Cardiac septum (tissue), 1 donor: ENCODE measurements at places on chromosomes 7 and 10.

GRCh38 chr10:4263601-4263921, 478.6 kb upstream of the KLF6 start:
- no peak for DNase-seq

- peak; percentile 92 for DNase-seq
Measured at GRCh38 chr10:5623081-5623748, 43.2 kb downstream of the ASB13 start.

DNA sequence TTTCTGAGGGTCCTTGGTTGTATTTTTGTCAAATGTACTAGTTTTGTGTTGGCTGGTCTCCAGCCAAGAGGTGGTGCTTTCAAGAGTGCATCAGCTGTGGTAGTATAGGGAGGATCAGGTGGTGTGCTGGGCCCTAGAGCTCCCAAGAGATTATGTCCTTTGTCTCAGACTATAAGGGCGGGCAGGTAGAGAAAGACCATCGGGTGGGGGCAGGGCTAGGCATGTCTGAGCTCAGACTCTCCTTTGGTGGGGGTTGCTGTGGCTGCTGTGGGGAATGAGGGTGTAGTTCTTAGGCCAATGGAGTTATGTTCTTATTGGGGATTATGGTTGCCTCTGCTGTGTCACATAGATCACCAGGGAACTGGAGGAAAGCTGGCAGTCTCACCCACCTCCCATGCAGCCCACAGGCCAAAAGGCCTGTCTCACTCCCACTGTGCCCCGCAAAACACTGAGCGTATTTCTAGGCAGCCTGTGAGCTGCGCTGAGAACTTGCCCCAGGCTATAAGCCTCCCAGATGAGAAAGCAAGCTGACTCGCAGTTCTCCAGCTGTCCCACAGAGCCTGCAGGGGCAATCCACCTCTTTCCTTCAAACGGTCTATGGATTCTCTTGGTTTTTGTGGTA, 1066.7 kb downstream of the GRM8 start:
- no peak for DNase-seq

DNA sequence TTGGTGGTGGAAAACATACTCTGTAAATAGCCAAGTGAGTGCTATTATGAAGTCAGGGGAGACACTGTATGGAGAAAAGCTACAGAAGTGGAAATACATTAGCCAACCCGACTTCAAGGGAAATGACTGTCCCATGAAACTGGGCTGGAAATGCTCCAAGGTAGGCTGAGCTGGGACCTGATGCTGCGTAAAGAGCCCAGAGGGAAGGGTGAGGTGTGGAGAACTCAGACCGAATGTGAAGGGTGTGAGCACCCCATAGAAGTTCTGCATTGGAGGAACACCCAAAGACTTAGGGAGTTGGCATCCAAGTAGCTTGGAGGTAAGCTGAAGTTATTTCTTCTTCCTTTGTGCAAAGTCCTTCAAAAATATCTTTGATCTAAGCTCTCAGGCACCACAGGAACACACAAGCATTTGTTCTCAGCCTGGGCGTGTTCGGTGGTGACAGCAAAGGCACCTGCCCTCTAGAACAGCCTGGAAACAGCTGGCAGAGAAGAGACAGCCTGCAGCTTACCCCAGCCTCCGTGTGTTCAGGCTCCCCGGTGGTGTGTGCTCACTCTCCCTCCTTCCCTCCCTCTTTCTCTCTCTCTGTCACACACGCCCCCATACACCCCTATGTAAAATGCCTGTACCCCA, 19.1 kb upstream of the GJD4 start:
- no peak for DNase-seq

DNA sequence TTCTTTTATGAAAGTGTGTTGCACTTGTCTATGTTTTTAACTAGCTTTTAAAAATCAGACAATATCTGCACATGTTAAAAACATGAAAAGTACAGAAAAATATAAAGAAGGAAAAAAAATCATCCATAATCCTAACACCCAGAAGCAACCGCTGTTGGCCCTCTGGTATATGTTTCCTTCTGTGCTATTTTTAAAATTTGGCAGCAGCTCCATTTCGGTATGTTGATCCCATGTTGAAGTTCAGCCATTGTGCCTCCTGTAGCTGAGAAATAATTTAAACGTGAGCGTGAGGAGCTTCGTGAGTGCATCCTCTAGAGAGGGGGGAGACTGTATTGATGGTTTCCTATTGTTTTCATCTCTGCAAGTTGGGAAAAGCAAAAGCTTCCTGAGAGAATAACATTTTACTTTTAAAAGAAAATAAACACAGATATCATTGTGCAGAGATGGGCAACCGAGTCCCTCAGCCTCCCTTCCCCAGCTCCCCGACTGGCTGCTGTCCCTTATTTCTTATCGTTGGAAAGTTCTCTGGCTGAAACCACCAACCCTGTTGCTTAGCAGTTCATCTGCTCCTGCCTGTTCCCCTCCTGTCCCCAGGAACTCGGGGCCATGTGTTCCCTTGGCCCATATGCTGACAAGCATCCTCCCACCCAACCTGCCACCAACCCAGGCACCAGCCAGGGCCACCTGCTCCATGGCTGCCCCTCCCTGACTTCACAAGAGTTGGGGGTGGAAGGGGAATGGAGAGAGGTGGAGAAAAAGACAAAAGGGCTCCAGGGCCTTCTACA, 499.1 kb upstream of the PODXL start:
- no peak for DNase-seq

DNA sequence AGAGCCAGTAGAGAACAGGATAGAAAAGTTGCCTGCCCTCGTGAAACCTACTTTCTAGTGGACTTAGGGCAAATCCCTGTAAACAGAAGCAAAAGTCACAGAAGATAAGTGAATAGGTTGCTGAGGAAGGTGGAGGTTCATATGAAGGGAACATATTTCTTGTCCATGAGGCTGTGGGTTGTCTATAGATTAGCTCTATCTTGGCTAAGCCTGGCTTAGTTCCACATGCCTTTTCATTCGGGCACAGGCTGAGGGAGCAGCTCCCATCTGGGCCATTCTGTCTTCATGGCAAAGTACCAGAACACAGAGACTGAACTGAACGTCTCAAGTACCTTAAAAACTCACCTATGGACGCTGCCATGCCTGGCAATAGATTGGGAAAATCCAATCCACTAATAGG, 45.3 kb downstream of the BZW2 start:
- no peak for DNase-seq

DNA sequence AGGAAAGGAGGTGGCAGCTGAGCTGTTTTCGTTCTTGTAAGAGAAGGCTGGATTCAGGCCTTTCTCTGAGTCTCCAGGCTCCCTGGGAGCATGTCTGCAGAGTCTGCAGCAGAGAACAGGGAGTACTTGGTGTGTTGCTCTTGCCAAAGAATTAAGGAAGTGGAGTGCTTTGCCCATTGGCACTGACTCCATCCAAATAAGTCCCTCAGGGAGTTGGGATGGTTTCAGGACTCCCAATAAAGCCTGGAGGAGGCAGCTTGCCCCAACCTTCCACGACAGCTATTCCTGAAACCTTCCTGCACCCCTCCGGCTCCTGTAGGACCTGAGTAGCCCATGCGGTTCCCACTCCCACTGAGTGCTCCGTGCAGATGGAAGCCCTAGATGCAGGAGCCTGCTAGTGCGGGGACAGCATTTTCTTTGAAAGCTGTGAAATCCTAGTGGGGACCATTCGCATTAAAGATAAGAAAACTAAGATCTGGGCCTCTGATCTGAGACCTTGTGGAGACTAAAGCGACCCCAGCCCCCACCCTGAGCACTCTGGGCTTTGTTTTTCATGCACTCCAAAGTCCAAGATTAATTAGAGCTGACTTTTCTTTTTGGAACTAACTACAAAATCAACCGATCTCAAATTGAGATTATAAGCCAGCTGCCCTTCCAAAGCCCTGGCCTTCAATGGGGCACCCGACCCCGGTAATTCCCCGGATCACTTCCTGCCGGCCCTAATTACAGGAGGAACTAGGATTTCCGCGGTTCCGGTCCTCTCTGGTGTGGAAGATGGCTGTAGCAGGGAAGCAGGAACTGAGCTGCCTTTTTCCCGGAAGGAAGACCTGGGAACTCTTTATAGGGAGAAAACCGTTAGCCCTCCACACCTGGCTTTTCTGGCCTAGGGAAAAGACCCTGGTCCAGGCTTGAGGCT, 110.2 kb downstream of the COL13A1 start:
- DNase-seq: no peak

DNA sequence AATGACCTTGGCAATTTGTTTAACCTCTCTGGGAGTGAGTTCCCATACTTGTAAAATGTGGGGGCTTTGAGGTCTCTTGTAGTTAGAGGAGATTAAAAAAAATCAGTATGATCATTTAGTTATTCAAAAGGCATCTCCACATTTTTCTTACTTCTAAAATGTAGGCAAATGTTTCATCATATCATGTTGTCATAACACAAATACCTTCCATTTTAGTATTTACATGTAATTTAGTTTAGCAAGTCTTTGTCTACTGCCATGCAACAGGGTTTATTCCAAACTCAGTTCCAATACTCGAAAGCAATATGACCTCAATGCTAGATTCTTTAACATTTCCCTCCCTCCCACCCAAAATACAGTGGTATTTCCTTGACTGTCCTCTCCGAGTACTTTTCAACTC, 262.8 kb upstream of the IMMP2L start:
- no peak for DNase-seq

DNA sequence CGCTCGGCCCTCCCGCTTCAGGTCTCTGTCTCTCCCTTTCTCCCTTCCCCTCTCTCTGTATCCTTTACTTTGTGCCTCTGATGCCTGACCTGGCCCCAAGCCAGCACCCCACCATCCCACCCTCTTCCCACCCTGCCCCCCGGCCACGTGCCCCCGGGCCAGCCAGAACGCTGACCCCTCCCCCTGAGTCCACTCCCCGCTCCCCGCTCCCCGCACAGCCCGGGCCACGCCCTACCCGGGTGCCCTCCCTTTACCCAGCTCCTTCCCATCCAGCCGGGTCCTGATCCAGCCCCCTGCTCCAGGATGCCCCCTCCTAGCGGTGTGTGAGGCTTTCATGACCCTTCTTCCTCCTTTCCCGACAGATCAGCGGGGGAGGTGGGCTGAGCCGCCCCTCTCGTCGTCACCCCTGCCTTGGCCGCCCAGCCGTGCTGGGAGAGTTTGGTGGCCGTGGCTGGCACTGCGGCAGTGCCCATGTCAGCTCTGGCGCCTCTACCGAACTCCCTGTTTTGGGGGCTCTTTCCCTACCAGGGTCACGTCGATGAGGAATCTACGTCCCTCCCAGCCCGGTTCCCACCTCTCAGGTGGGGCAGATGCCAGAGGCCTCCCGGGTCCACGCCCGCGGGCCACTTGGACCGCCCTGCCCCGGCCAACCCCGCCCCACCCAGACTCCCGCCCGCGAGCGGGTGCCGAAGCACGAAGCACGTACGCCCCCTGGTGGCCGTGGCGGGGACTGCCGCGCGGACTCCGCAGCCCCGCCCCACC, 127.4 kb downstream of the UBE2H start:
- peak; percentile 96 for DNase-seq

DNA sequence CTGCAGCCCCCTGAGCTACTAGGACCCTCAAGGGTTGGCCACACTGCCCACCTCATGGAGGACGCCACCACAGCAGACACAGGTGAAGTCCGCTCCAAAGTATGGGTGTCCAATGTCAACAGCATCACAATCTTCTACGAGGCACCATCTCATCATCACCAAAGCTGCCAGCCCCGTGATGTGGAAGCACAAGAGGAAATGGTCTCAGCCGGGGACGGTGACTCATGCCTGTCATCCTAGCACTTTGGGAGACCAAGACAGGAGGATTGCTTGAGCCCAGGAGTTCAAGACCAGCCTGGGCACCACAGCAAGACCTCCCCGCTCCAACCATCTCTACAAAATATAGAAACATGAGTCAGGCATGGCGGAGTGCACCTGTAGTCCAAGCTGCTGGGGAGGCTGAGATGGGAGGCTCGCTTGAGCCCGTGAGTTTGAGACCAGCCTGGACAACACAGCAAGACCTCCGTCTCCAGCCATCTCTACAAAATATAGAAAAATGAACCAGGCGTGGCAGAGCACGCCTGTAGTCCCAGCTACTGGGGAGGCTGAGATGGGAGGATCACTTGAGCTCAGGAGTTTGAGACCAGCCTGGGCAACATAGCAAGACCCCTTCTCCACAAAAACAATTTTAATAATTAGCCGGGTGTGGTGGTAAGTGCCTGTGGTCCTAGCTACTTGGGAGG, 48.8 kb upstream of the MYL10 start:
- no peak for DNase-seq

DNA sequence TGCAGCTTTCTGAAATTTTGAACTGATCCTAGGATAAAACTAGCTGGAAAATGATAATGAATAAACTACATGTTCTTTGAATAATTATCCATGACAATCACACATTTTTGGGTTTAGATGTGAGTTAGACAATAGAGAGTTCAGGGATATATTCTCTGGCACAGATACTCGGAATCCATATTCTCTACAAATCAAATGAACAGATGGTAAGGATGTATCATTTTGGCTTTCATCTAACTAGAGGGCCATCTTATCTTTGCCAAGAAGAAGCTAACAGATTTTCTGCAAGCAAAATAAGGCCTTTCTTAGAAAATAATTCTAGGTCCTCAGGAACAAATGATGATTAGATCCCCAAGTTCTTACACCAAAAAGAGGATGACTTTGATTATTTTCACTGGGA, 355.9 kb upstream of the C7orf33 start:
- no peak for DNase-seq

- no peak for DNase-seq
Measured at GRCh38 chr10:117074621-117075020, 63.4 kb downstream of the VAX1 start.

DNA sequence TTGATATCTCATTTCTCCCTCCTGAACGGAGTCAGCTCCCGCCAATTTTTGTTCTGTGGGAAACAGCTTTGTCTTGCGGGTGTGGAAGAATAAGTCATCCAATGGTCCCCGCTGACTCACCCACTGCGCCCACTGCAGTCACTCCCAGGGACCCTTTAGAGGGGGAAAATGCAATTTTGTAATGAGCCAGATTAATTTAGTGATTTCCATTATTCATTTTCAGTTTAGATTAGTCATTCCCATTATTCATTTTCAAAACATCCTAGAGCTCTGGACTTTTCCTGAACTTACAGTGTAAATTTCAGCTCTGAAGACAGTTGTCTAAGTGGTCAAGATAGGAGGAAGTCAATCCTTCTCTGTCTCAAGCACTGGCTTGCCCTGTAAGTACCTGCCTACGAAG, 154.9 kb upstream of the TMEM72 start:
- DNase-seq: no peak

GRCh38 chr7:89593125-89593524, 561.1 kb upstream of the STEAP1 start:
- DNase-seq: no peak

- no peak for DNase-seq
Measured at GRCh38 chr10:101588879-101589278, 758 bp downstream of the DPCD start.

DNA sequence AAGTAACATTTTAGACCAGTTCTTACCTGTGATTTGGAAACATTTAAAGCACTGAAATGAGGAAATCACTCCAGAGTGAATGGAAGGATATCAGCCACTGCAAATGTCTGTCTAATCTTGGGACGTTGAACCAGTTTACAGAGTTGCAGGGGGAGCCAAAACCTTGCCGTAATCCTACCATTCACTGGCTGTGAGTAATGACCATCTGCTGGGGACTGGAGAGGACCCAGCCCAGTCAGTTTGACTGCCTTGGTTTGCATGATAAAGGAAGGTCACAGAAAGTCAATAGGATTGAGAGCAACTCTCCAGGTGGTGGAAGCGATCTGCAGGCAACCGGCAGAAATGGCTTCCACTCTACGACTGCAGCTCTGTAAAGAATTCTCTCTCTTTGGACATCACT, 167.2 kb downstream of the AKR1D1 start:
- no peak for DNase-seq

GRCh38 chr10:123567984-123568739, 98.0 kb upstream of the GPR26 start:
- no peak for DNase-seq

GRCh38 chr10:71090330-71090729, 122.0 kb upstream of the UNC5B start:
- peak; percentile 39 for DNase-seq
